ENCODE measurements at places on chromosomes 16 and 17. TPM values are rescaled to one million over a fixed set of nuclear protein-coding genes. Genes with fewer than 3 reads are reported as not detected.

Gene HCRT
- total RNA-seq = 0.47 TPM

- no peak overlapping the region for H3K27ac ChIP-seq
- H3K4me3 ChIP-seq = no peak overlapping the region
- H3K4me1 ChIP-seq = peaks cover 20% of the 10 kb centered on the region
- no peak for DNase-seq
- peaks cover 7% of the 10 kb centered on the region for H3K27me3 ChIP-seq
These were observed 29.1 kb downstream of the GAS7 start for GRCh38 chr17:10169290-10169689.

GRCh38 chr16:26649381-26650045 is 417.2 kb upstream of the C16orf82 start:
- no peak for DNase-seq
- no peak overlapping the region for H3K4me3 ChIP-seq

GRCh38 chr17:12342161-12342560 is 321.5 kb downstream of the MAP2K4 start:
- no peak for DNase-seq

GRCh38 chr17:49201481-49201927 is 8.9 kb downstream of the GNGT2 start:
- H3K27ac ChIP-seq = no peak overlapping the region
- H3K4me3 ChIP-seq = no peak overlapping the region
- no peaks in the 10 kb centered on the region for H3K4me1 ChIP-seq

Gene TNS4
- total RNA-seq = not detected

DNA sequence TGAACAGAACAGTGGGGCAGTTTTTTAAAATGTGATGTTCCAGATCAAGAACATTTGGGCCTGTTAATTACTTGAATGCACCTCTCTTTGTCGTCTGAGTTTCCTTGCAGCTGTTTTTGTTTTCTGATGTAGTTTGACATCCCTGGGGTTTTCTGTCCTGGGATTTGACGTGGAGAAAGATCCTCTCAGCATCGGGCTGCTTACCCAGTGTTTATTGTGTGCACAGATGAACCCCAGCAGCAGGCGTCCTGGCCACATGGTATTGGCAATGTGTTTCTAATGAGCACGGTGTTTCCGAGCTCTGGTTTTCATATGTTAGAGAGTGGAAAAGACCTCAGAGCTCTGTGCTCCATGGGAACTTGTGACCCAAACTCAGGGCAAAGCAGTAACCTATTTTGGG is 191.1 kb upstream of the IRX3 start:
- no peak for DNase-seq
- no peak overlapping the region for H3K4me3 ChIP-seq
- peaks cover 6% of the 10 kb centered on the region for H3K4me1 ChIP-seq
- no peak overlapping the region for H3K27ac ChIP-seq

DNA sequence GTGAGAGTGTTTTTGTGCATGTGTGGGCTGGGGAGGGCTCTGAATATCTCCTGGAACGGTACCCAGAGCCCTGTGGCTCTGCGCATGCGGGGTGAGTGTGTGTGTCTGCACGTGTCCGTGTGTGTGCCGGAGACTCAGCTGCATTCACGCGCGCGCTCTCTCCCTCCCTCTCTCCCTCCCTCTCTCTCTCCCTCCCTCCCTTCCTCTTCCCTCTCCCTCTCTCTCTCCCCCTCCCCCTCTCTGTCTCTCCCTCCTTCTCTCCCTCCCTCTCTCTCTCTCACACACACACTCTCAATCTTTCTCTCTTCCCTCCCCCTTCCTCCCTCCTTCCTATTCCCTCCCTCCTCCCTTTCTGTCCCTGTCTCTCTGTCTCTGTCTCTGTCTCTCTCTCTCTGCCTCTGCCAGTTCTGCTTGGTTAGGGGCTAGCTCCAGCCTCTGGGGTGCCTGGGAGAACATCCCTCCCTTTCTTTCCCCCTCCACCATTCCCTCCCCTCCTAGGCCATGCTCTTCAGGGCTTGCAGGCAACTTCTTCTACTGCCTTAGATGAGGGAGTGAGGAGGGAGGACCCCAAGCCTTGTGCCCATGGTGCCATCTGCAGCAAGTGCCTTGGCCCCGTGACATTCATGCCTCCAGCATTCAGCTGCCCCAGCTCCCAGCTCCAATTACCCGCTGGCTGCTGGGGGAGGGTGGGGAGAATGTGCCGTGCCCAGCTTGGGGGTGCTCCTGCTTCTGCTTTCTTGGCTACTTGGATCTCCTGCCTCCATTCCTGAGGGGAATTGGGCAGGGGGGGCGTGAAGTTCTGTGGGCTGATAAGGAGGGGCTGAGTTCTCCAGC is 6.4 kb downstream of the THRA start:
- H3K4me1 ChIP-seq = peaks cover 70% of the 10 kb centered on the region
- no peaks in the 10 kb centered on the region for H3K36me3 ChIP-seq
- no peaks in the 10 kb centered on the region for H3K27me3 ChIP-seq
- DNase-seq = peak; percentile 53
- peak overlapping the region; percentile 81 for H3K27ac ChIP-seq

Gene NPIPB6
- total RNA-seq = 1.5 TPM
